ENCODE measurements at places on chromosomes 1 and 21.

GRCh38 chr1:3120140-3120539 is 51.1 kb downstream of the PRDM16 start:
- DNase-seq = no peak

DNA sequence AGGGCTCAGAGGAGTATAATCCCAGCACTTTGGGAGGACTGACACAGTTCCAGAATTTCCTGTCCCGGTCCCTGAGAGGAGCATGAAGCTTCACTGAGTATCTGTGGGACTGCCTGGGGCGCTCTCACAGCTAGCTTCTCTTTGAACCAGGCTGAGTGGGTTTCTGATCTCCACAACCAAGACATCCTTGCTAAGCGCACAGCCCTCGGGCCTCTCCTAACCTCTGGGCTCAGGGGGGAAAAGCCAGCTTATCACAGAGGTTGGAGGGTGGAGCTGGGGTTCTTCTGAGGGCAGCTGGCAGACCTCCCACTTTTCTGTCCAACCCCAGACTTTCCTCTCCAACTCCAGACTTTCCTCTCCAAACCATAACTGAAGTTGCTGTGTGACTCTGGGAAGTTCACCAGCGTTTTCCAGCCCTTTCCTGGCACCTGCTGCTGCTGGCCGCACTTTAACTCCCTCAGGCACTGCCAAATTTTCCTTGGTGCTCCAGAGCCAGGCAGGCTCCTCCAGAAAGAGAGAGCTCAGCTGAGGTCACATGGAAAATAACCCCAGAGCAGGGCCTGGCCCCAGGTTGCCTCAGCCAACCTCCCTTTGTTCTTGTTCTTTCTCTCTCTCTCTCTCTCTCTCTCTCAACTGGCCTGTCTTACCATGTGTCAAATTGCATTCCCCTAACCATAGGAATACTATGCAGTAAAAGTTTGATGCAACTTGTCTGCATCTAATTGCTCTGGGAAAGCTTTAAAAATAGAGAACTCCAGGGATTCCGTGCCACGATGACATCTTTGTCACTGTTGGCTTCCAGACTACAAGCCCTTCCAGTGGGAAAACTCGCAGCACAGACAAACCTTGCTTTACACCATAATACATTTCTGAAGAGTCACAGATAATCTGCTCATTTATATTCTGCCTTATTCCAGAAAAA is 49.5 kb downstream of the OLFML2B start:
- DNase-seq = no peak

- DNase-seq = no peak
Measured at GRCh38 chr1:212792396-212792908, 758 bp downstream of the TATDN3 start.

DNA sequence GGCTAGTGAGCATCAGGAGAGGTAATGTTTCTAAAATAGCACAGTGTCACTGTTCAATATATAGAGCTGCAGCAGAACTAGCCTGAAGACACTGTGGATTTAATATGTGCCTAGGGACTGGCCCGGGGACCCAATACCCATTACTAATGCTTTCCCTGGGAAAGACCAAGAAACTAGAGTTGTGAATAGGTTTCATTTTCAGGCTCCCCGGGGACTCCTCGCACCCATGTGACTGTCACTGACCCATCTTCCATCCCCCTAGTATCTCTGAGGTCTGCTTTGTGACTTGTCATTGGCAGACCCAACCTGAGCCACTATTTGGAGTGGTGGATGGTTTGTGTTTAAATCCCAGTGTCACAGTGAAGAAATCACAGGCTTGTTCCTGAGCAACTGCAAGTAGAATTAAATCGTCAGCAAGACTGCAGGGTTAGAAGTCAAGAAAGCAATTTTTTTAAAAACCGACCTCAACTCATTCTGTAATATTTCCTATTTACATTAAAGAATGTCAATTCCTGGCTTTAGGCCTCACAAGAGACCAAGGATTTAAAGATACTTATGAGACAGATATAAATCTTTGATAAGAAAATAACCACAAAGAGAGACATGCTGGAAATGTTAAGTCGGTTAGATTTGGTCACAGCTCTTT is 130.0 kb upstream of the TNR start:
- DNase-seq = no peak

- DNase-seq = no peak
Measured at GRCh38 chr1:239293350-239294110, 92.8 kb upstream of the CHRM3 start.

DNA sequence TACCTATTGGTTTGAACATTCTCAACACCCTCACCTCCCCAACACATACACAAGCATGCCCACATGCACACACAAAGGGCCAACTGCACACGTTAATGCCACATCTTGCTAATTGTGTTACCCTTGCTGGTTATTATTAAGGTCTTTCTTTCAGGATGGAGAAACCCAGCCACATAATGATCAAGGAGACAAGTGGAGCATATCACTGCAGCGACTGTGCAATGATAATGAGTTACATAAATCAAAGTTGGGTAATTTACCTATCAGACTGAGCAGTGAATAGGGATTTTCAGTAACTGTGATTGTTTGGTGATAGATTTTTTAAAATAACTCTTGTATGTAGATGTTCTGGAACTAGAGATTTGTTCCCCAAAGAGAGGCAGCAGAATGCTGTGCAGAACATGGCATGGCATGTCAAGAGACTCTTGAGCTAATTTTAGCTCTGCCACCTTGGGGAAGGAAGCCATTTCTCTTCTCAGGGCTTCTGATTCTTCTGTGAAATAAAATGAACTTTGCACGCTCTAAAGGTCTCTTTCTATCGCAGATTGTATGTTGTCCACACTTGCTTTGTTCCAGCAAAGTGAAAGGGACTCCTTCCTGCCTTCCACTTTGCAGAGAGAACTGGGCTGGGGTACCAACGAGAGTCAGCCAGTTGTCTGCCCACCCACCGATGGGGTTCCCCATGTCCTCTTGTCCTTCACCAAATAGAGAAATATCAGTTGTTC is 126.0 kb upstream of the CAMK1G start:
- no peak for DNase-seq

DNA sequence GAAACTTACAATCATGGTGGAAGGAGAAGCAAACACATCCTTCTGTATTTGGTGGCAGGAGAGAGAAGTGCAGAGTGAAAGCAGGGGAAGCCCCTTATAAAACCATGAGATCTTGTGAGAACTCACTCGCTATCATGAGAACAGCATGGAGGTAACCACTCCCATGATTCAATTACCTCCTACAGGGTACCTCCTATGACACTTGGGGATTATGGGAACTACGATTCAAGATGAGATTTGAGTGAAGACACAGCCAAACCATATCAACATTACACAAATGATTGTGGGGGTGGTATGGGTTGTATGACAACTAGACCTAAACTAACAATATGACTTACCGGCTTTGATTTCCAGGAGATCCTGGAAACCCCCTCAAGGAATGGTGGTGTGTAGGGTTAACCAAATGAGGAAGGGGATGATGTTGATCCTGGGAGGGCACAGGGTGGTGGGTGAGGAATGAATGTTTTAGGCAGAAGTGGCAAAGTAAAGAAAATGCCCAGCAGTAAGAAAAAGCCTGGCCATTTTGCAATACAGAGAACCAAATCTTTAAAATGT is 80.5 kb downstream of the FGGY start:
- no peak for DNase-seq

DNA sequence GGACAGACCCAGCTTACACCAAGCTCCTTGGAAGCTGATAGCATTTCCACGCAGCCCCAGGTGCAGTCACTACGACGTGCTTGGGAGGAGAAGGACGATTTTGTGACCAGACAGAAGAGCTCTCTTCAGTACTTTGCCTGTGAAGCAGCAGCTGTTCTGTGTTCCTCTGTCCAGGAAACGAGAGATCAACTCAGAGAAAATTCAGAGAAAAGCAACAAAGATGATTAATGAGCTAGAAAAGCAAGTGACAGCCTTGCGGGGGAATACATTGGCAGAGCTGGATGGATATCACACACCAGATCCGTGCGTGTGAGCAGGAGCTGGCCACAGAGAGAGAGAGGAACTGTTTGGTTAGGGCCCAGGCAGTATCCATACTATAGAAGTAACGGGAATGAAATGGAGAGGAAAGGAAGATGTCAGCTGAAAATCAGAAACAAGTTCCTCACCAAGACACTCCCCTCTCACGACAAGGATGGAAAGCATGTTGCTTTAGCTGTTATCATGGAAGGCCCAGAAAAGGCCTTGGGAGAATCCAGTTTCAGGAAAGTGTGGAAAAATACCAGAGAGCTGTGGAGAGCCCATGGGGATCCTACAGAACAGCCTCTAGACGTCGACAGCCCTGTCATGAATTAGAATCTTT is 106.2 kb downstream of the TOMM20 start:
- no peak for DNase-seq

All from CD4-positive, alpha-beta T cell treated with Interleukin-21 for 1 hour (primary cell).